Ecto neural progenitor cell (in vitro differentiated cells): ENCODE measurements at places on chromosomes 6 and 20.

- no peak for DNase-seq
These were observed 25.8 kb upstream of the CARMIL1 start for GRCh38 chr6:25253351-25253750.

DNA sequence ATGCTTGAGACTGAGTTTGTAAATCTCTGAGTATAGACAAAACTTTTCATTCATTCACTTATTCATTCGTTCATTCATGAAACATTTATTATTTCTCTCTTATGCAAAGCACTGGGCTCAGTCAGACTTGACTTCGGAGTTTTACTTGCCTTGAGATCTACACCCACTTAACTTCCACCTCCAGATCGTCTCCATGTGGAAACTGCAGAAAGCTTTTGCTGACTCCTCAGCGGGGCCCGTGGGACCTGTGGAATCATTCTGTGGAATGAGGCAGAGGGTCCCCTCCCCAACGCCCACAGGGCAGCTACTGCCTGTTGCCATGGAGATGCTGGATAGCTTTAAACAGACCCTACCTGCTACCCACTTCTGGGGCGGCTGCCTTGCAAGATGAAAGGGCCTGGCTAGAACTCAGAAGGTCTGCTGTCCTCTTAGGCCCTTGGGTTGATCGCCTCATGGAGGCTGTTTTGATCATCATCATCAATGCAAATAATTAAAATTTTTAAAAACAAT is 66.4 kb upstream of the KCNG1 start:
- DNase-seq = no peak

DNA sequence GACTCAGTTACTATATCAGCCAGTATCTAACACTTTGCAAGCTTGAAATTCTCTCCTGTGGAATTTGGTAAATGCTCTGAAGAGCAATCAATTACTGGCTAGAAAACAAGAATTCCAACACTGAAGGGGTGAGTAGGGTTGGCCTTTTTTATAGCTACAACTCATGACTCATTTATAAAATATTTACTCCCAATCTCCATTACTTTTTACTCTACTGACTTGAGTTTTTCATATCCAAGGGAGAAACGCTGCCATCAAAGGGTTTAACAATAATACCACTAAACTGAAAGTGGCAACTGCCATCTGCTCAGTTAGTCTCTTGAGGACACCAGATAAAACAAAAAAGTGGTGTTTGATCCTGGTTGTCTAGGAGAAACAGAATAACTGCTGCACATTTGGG is 203.1 kb downstream of the UBE3D start:
- DNase-seq = no peak

DNA sequence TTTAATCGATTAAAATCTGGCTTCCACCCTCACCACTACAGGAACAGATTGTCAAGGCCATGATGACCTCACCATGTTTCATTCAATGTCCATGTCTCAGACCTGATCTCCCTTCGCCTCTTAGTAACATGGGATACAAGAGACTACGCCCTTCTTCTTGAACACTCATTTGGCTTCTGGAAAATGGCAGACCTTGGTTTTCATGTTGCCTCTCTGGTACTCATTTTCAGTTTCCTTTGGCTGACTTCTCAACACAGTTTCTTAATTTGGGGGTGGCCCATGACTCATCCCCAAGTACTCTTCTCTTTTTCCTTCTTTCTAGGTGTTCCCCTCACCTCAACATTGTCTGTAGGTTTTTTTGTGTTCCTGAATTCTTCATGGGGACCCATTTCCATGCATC is 22.7 kb downstream of the TMX4 start:
- DNase-seq = no peak

DNA sequence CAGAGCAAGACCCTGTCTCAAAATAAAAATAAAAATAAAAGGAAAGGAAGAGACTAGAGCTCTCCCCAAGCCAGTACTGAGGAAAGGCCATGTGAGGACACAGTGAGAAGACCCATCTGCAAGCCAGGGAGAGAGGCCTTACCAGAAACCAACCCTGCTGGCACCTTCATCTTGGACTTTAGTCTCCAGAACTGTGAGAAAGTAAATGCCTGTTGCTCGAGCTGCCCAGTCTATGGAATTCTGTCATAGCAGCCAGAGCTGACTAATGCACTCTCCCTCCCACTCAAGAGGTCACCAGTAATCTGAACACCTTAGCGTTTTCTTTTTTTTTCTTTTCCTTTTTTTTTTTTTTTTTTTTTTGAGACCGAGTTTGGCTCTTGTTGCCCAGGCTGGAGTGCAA is 7.3 kb upstream of the PRPH2 start:
- no peak for DNase-seq
